ENCODE measurements at places on chromosomes 5 and 9.

DNA sequence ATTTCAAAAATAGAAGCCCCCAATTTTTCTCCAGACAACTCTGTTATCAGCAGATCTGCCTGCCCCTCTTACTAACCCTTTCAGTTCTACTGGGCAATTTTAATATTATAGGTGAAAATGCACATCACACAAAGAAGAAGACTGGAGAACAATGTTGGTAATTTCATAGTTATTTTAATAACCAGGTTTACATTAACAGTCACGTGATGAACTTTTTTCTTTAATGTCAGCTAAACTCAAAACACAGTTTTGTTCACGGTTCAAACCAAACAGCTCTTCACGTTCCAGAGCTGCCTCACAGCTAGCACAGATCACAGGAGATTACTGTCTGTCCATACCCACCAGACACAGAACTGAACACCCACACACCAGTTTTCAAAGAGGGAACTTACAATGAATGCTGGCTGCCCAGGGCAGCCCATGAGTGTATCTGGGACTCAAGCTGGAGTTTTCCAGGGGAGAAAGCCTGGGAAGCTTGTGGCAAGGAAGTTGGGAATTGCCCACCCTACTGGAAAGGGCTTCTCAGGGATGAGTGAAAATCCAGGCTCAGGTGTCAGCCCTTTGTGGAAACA is 119.1 kb downstream of the DPYSL3 start:
- no peak for DNase-seq

DNA sequence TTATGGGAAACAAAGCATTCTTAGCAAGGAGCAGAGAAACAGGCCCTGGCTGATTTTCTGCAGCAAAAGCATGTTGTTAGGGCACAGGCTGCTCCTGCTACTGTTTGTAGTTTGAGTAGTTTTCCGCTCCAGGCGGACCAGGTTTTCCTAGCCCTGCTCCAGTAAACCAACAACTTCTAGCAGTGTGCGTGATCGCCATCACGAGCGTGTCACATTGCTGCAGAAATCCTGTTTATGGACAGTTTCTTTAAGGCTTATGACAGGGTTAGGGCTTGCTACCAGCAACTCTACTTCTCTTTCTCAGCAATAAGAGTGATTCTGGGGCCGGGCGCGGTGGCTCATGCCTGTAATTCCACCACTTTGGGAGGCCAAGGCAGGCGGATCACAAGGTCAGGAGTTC is 803.9 kb upstream of the CDH10 start:
- no peak for DNase-seq

GRCh38 chr5:158609333-158610050 is 490.2 kb downstream of the EBF1 start:
- no peak for DNase-seq

- no peak for DNase-seq
Measured at GRCh38 chr5:111695991-111696390, 61.0 kb downstream of the NREP start.

DNA sequence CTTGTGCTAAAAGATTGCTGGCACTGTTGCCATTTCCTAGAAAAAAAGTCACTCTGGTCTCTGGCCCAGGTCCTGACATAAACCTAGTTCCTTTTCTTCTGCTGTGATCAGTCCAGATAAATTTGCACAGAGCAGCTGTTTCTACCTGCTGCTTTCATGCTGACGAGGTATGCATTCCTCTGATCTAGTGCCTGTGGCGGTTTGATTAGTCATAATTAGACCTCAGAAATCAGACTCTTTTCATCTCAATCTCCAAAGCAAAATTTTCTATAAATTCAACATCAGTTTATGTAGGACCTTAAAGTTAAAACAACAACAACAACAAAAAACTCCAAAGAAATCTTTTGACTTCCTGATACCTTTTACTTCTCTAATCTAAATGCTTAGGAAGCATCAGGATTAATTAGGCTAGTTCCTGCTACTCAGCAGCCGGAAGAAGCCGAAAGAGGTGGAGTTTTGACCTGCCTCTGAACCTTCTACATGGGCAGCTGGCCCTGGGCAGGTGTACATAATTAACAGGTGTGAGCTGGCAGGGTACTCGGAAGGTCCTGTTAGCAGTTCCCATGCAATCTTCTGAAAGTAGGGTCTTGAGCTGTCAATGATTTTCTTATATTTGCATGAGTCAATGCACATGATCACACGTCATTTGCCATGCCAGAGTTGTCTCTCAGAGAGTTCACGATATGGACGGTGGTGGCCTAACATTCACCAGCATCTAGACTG is 83.3 kb upstream of the CCDC112 start:
- DNase-seq = peak; percentile 34

- no peak for DNase-seq
Measured at GRCh38 chr5:153676821-153677220, 186.4 kb downstream of the GRIA1 start.

DNA sequence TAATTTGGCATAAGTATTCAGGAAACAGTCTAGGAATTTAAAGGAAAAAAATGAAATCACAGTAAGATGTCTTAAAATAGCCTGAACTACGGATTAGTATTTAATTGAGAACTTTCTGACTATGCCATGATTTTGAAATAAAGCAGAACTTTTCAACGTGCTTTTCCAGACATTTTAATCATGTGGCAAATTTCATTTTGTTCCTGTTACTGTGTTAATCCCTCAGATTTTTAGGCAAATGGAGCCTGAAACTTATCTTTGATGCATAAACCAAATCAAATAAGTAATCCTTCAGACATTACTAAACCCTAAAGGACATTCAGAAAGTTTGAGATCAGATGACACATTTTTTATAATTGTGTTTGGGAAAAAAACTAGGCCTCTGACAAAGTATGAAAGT is 75.7 kb downstream of the FBN2 start:
- no peak for DNase-seq

- DNase-seq = no peak
Measured at GRCh38 chr5:123537256-123537655, 25.3 kb downstream of the CSNK1G3 start.

DNA sequence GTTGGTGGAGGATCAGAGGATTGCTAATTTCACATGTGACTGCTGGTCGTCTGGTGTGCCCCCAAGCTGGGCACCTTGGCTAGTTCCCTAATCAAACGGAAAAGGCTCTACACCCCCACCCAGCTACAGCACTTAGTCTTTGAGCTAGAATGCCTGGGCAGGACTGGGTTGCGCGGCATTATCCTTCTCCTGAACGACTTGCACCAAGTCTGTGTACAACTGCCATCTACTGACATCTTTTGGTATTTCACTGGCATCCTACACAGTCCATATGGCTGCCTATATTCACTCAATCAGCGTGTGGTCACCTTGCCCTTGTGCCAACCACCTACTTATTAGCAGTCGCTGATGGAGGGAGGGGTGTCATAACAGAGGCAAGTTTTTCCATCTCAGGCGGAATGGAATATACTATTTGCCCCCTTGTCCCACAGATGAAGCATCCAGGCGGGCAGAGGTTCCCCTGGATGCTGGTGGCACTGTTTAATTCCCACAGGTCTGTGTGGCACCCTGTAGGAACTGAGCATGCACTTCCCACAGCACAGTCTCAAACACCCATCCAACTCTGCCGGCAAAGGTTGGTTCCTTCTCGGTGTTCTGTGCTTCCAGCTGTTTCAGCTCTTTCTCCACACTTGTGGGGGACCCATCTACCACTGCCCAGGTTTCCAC is 150.1 kb downstream of the OSTF1 start:
- DNase-seq = peak; percentile 38

- no peak for DNase-seq
Measured at GRCh38 chr5:131751506-131751905, 45.3 kb downstream of the FNIP1 start.

GRCh38 chr5:676699-677076 is 16.5 kb downstream of the TPPP start:
- no peak for DNase-seq

GRCh38 chr9:112396416-112396815 is 16.5 kb downstream of the HSDL2 start:
- no peak for DNase-seq

- DNase-seq = peak; percentile 98
Measured at GRCh38 chr9:23826120-23826629, at the start of gene ELAVL2. ELAVL2 (minus strand) TSS chr9:23826240; CDS start chr9:23762234, 64,006 bp downstream.

DNA sequence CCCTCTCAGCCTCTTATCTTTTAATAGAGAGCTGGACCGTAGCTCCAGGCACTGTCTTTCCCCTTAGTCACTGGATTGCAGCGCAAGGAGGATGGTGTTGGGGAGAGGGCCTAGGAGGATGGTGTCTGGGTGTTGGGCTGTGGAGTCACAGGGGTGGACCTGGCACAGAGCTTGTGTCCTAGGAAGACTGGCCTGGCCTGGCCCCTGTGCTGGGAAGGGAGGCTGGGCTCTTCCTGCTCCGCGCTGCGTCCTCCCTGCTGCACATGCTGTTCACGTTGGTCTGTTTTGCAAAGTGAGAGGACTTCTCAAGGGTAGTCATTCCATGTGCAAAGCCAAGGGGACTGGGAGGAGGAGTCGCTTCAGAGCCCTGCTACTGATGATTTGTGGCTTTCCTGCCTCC is 123.9 kb downstream of the EHMT1 start:
- DNase-seq = no peak

- DNase-seq = no peak
Measured at GRCh38 chr9:6673326-6674025, 27.9 kb upstream of the GLDC start.

GRCh38 chr9:78898234-78898633 is 601.3 kb downstream of the PSAT1 start:
- no peak for DNase-seq

DNA sequence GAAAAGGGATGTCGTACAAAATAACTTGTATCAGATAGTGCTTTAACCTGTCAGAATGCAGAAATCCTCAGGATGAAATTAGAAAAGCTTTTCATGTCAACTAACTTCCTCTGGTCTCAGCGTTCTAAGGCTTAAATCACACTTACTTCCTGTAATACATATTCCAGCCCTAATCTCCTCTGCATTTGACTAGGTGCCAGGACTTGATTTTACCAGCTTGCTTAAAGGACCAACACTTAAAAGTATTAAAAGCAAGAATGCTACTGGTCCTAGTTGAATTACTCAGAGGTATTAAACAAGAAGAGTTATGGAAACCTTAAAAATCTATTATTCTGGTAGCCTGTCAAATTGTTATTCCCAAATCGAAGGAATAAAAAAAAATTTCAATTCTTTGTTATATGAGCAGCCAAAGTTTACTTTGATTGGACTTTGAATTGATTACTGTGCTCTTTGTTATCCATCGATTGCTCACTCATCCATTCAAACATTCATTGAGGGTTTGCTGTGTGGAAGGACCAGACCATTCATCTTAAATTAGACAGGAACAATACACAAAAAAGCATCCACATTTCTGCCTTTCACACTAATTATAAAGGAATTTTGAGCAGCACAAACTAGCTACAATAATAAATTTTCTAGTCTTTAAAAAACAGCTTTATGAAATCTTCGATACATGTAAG is 108.7 kb downstream of the MUSK start:
- DNase-seq = no peak

GRCh38 chr5:61350535-61350934 is 18.5 kb downstream of the ZSWIM6 start:
- DNase-seq = no peak

- DNase-seq = no peak
Measured at GRCh38 chr9:134390537-134390936, 64.3 kb downstream of the RXRA start.

- no peak for DNase-seq
Measured at GRCh38 chr5:19660679-19661078, 327.3 kb downstream of the CDH18 start.

DNA sequence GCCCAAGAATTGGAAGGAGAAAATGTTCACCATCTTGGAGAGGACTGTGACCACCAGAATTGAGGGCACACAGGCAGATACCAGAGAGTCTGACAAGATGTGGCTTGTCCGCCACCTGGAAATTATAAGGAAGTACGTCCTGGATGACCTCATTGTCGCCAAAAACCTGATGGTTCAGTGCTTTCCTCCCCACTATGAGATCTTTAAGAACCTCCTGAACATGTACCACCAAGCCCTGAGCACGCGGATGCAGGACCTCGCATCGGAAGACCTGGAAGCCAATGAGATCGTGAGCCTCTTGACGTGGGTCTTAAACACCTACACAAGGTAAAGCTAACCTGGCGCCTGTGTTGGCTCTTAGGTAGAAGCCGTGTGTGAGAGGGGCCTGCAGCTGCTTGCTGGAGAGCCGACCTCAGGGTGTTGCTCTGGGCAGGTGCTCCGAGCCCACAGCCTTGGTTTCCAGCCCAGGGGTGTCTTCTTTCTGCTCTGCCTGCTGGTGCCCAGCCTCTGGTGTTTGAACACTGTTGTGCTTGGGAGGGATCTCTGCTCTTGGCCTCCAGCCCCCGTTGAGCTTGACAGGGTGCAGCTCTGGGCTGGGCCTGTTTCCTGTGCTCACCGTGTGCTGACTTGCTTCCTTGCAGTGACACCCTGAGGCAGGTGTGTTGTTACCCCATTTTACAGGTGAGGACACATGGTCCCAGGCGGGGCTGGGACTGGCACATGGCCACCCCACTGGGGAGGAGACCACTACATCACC is 10.9 kb downstream of the EXOC3 start:
- no peak for DNase-seq

GRCh38 chr5:108382784-108383330 is 959 bp upstream of the FBXL17 start:
- DNase-seq = no peak

DNA sequence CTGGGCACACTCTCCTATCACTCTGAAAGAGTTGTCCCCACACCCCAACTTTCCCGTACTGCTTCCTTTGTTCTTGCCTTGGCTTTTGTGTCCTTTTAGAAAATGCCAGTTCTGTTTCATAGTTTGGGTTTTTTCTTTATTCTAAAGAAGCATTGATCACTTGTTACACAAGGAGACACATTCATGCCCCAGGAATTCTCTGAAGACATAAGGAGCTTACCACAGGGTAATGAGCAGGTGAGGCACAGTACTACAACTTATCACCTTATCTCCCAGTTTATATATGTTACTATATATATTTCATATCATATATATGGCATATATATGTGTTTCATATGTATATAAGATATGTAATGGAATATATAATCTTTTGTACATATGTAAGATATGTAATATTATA is 6.5 kb upstream of the SSBP2 start:
- DNase-seq = no peak

DNA sequence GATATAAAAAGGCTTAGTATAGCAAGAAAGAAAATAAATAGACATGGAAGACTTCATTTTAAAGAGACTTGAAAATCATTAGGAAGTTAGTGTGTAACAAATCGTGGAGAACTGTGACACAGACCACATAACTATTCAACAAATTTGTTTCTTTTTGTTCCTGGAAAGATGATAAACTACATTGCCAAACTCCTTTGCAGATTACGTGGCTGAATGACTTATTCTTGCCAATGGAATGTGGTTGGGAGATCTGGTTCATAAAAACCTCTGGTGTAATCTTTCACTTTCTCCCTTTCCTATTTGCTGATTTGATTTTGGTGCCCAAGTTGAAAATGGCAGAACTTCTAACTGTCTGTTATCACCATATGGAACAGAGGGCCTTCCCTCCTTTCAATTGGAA is 328.9 kb upstream of the MEF2C start:
- DNase-seq = no peak

DNA sequence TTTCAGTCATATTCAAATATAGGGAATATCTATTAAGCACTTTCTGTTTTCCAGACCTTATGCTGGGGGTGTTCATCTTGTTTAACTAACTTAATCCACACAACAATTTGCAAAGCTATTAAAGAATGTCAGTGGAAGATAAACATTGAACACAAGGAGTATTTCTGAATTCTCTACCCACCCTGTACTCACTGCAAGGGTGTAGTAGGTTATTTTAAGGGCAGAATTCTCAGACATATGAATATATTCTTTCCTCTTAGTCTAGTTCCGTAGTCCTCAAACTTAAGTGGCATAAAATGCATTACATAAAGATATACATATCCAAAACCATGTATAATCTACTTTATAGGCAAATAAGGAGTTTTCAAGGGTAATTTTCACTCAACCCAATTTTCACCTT is 19.9 kb upstream of the CHSY3 start:
- no peak for DNase-seq
